ENCODE measurements at places on chromosomes 11 and 22. TPM values are rescaled to one million over a fixed set of nuclear protein-coding genes. Genes with fewer than 3 reads are reported as not detected.

DNA sequence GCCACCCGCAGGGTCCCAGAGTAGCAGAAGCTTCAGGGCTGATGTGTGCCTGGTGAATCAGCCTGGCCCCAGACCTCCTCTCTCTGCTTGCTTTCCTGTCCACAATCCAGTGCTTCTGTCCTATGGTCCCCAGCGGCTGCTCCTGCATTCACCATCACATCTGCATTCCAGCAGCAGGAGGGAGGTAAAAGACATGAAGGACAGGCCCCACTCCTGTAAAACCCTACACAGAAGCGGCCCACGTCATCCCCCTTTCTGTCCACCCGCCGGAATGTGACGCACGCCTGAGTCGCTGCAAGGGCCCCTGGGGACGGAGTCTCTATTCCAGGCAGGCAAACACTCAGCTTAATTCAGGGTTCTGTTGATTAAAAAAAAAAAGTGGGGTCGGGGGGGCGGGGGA, 58.3 kb downstream of the CDKN1C start:
- DNase-seq, result no peak

DNA sequence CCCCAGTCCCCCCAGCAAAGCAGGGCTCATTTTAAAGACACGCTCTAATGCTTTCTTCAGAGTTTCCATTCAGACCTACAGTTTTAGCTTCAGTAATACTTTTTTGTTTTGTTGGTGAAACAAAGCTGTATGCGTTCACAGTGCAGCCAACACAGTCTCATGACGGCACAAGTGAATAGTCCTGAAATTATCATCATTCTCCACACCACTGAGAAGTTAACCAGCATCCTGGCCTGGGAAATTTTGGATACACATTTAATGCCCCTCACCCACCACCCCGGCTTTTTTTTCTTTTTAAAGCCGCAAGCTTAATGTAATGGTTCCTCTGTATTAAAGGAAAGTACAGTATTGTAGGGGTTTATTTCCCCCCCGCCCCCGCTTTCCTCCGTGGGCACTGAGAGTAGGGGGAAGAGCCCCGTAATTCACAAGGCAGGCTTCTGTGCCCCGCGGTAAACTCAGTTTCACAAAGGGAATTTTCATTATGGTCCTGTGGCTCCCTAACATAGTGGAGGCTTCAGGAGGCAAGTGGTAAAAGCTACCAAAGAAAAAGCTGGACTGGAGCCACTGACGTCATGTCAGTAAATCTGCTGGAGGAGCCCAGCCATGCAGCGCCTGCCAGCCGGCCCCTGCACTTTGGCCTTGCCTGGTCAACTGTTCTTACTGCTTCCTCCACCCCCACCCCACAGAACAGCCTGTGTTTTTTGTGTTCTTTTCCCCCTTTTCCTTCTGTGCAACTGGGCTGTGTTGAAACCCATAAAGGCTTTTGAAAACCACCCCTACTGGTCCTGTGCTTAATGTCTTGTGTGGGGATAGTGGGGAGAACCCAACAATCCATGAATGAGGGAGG, 18.2 kb downstream of the TEAD1 start:
- peak; percentile 96 for DNase-seq

DNA sequence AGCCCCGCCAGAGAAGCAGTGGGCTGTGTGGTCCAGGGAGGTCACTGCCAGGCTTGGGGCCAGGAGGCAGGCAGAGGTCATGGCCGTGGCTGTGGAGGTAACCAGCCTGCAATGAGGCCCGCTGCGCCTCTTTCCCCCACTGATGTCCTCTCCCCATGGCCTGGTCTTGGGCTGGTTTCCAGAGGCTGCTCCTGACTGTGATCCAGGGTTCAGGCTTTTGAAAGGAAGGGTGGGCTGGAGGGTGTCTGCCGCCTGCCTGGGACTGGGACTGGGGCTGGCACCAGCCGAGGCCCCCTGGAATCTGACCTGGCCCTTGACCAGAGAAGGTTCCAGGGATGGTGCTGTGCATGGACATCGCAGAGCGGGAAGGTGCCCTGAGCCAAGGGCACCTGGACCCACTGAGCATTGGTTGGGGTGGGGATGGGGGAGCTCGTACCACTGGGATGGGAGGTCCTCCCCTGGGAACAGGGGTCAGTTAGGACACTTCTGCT, 59.6 kb upstream of the THY1 start:
- DNase-seq, result no peak

- no peak for DNase-seq
Measured at GRCh38 chr11:76088511-76088910, 117.8 kb downstream of the WNT11 start.

DNA sequence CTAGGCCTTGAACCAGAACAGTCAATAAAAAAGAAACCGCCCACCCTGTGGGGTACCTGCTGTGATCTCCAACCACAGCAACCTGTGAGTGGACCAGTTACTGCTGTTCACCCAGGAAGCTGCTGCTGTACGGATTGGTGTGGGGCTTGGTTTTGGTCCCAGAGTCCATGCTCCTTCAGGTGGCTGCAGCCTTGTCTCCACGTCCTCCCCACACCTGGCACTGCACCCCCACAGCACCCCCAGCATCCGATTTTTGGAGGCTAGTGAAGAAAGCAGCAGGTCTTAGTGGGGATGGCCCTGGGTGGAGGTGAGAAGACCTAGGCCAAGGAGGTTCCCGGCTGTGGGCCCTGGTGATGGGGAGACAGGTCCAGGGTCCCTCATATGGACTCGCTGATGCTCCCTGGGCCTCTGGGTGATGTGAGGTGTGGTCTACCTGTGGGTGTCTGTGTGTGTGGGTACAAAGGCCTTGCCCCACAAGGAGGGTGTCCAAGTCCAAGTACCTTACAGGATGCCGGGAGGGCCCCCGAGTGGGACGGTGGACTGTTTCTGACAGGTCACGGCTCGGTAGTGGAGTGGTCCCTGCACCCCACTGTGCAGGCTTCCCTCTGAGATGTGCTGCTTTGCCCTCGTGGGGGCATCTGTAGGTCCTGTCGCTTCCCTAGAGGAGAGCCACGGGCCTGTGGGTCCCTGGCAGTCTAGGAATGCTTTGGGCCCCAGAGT, 283.4 kb downstream of the TBC1D22A start:
- DNase-seq, result no peak

DNA sequence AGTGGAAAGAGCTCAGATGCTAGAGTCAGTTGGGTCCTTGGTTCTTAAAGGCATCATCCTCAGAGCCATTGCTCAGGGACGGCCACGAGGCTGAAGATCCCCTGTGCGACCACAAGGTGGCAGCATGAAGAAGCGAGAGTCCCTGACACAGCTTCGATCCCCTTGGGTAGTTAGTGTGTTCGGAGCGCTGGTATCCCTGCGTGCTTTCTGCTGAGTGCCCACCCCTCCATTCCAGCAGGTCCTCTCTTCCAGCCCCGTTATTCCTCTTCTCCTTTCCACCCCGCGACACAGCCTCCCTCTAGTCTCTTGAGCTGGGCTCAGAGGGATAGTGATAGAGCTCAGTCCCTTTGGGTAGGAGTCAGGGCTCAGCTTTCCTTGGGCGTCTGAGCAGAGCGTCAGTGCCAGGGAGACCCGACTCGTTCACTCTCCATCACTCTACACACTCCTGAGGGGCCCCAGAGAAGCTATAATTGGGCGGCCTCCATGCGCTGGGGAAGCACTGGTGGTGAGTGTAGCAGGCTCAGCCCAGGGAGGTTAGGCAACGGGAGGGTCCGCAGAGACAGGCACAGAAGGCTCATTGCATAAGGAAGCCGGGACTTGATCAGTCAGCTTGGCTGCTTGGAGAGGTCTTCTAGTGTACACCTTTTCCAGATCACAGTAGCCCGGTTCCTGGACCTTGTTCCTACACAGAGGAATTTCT, at the start of gene OR51D1:
Gene OR51D1 (plus strand): TSS at position 516 of the 700 bp plus-strand sequence. CDS start 2,314 bp downstream, outside the sequence.
- DNase-seq, result peak; percentile 40

- peak; percentile 60 for DNase-seq
Measured at GRCh38 chr22:42919199-42919598, 62.1 kb upstream of the ARFGAP3 start.

- no peak for DNase-seq
Measured at GRCh38 chr22:31122196-31122531, 602 bp upstream of the INPP5J start.

DNA sequence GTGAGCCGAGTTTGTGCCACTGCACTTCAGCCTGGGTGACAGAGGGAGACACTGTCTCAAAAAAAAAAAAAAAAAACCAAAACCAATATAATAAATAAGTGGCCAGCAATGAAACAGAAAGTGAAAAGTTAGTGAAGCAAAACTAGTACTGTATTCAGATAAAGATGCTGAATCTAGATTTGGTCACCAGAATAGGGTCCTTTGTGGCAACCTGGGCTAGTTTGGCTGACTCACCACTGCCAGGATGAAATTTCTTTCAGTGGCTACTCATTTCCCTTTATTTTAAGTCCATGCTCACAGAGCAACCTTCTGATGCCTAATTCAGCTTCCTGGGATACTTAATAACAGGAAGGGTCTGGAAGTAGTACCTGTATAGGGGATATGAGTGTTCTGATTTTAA, 26.0 kb downstream of the LIMK2 start:
- no peak for DNase-seq

DNA sequence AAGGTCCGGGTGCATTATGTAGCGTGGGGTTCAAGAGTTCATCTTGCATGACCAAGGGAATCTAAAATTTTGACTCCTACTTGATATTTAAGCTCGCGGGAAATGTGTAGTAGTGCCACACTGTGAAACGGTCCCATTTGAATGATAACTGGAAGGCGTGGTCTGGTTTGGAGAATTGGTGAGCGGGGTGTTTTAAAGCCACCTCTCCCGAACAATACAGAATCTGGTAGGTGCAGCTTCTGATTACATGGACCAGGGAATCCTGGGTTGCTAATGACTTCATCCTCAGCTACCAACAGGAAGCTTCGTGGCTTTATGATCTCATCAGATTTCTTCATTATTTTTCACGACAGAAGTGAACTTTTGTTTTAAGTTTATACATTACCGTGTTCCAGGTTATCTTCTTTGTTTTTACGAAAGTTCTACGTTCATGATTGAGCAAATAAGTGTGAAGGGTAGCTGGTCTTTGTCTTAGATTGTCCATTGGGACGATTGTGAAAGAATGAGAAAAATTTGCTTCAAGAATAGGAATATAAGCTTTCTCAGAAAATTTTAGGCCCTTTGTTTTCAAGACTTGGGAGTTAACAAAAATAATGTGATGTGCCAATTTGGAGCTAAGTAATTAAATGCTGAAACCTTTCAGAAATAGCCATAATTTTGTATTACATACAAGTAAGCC, 1.7 kb downstream of the QSER1 start:
- peak; percentile 49 for DNase-seq

Gene FGF19
- not detected for total RNA-seq

Gene ZP1
- total RNA-seq, result not detected

Gene APOL3
- 17.6 TPM for total RNA-seq

Gene UPK3A
- total RNA-seq, result not detected

Gene TSSK2
- total RNA-seq, result not detected

Gene KIF18A
- total RNA-seq, result 41.3 TPM

Data from MG63 (cell line).